ENCODE measurements at places on chromosomes 5 and 9.

- DNase-seq, result no peak
Measured at GRCh38 chr9:86301686-86302085, 19.3 kb upstream of the ISCA1 start.

- DNase-seq, result peak; percentile 95
Measured at GRCh38 chr9:130693426-130694191, at the start of gene EXOSC2. EXOSC2 (plus strand) TSS chr9:130693780; CDS start chr9:130693792, 12 bp downstream.

GRCh38 chr5:133607451-133607850 lies 4.9 kb downstream of the FSTL4 start:
- no peak for DNase-seq

DNA sequence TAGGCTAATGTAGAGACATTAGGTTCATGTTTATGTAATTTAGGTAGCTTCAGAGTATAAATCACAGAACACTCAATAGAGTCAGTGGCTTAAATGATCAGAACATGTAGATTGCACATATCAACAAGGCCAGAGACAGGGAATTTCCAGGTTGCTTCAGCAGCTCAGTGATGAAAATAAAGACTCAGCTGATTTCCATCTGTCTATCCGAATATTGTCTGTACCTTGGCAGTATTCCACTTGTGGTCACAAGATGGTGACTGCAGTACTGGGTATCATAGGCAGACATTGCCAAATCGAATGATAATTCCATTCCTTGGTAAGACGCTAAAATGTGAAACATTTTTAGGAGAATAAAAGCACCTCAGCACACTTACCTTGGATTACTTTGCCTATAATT lies 702.2 kb downstream of the MAT2B start:
- DNase-seq, result no peak

GRCh38 chr9:79236466-79236865 lies 335.3 kb upstream of the TLE4 start:
- DNase-seq, result no peak

GRCh38 chr9:121641224-121641611 lies 10.2 kb upstream of the DAB2IP start:
- DNase-seq, result no peak

DNA sequence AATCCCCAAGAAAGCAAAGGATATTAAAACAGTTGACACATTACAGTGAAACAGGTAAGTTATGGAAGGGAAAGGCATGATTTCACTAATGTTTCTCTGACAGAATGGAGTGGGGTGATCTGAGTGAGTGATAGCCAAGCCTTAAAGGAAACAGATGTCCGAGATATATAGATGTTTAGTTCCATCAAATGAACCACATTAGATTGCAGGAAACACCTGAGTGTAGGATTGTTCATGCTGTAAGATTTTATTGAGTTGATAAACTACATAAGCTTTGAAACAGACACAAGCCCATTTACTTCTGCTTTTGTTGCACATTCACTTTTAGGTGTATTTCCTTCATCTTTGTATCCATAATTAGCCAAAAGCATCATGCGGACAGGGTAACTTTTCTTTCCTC lies 167.1 kb upstream of the PPP1R2B start:
- DNase-seq, result no peak

DNA sequence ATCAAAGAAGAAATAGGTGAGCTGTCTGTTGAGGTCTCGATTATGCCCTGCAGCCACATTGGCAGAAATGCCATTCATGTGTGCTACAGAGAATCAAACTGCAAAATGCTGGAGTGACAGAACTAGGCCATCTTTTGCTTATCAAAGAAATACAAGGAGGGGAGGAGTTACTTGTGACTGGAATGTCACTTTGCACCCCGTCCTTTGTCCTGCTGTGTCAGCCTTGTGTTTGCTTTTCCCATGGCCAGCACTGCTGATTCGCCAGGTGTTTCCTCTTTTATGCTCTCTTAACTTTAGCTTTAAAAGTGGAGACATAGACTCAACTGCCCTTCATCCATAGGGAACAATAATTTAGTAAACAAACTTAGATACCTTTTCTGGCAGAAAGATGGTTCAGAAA lies 54.3 kb downstream of the SLC46A2 start:
- DNase-seq, result no peak

All from stimulated activated CD8-positive, alpha-beta memory T cell treated with anti-CD3 and anti-CD28 coated beads, Interleukin-4, amount 100 ng/mL, for 1 hour (primary cell).